CD4-positive, alpha-beta T cell treated with Interferon alpha-2 for 1 hour (primary cell): ENCODE measurements at places on chromosomes 3 and 15.
A peak's percentile ranks its signal among the peaks of the same experiment; 100 is the strongest.

- no peak for DNase-seq
Measured at GRCh38 chr3:28841441-28841840, 439.4 kb upstream of the RBMS3 start.

DNA sequence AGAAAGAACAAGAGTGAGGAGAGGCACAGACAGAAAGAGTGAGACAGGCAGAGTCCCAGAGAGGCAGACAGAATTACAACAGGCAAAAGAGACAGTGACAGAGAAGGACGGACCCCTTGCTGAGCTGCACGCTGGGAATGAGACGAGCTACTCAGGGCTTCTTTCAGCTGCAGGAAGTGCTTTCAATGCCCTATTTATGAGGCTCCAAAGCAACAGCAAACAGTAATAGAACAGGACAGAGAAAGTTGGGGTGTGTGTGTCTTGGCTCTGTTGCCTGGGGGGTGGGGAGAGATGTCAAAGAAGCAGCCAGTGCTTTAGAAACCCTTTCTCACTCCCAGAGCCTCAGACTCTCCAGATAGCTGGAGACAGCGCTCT is 502 bp upstream of the TIMP4 start:
- no peak for DNase-seq

GRCh38 chr15:73087098-73087497 is 34.8 kb downstream of the NEO1 start:
- no peak for DNase-seq

GRCh38 chr3:5087209-5087608 is 34.9 kb upstream of the ARL8B start:
- no peak for DNase-seq

DNA sequence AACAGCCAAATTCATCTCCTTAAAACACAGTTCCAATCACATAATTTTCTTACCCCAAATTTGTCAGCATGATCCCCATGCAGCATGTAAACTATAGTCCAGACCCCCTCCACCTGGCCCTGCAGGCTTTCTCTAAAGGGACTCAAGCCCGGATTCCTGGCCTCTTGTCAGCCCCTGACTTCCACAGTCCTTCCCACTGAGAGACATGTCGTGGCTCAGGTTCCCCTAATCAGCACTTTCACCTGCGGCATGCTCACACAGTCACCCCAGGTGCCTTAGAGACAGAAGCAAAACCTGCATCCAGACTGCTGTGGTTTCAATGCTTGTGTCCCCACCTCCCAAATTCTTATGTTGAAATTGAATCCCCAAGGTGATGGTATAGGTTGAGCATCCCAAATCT is 372.7 kb upstream of the ATP10A start:
- DNase-seq: no peak

GRCh38 chr3:55189359-55189801 is 261.5 kb upstream of the LRTM1 start:
- DNase-seq: no peak

DNA sequence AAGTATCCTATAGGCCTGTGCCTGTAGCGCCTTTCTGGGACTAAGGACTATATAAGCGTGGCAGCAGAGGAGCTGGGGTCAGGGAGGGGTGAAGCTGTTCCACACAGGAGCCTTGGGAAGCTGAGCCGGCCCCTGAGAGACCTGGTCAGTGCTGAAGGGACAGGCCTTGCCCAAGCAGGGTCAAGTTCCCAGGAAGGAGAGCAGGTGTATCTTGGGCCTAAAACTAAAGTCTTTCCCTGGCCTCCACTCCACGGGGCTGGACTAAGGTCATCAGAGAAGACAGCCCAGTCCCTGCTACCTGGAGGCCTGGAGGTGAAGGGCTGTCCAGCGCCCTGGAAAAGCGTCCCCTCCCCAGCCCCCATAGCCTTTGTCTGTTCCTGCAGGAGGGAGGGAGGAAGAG is 23.9 kb upstream of the NR2C2 start:
- no peak for DNase-seq

DNA sequence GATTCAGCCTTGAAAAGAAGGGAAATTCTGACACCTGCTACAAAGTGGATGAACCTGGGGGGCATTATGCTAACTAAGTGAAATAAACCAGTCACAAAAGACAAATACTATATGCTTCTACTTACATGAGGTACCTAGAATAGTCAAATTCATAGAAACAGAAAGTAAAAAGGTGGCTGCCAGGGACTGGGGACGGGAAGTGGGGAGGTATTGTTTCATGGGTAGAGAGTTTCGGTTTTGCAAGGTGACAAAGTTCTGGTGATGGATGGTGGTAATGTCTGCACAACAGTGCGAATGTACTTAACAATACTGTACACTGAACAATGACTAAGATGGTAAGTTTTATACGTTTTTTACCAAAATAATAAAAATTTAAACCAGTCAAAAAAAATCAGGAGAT is 4.8 kb downstream of the IDH2 start:
- peak; percentile 71 for DNase-seq

- no peak for DNase-seq
Measured at GRCh38 chr3:48129921-48130320, 58.3 kb downstream of the CDC25A start.

DNA sequence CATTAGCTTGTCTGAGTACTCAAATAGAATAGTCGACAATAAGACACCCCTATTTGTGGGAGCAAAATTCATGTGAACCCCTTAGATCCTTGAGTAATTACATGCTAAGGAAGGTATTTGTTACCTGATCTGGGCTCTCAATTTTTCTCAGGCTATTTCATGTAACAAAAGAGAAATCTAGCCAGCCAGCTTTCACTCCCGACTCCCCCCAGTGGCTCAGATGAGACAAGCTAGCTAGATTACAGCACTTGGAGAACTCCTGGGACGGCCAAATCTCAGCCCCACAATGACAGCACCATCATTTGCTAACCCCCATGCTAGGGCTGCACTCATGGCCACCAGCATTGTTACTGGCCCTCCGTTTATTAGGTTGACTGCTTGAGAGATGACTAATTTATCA is 41.3 kb downstream of the GLDN start:
- no peak for DNase-seq

GRCh38 chr3:197478746-197479668 is 76.8 kb downstream of the BDH1 start:
- DNase-seq: no peak

DNA sequence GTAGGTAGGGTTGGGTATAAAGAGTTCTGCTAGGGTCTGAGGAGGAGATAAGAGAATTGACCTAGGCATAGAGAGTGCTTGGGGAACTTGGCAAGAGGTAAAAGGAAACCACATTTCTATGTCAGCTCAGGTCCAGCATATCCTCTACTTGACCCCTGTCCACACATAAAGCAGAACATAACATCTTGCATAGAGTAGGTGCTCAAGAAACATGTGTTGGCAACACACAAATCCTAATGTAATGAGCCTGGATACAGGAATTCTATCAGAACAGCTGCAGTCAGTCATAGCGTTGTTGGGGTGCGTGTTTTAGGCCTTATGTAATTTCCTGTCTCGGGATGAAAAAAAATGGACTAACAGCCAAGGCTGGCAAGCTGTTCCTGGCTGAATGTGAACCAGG is 35.0 kb upstream of the PLCL2 start:
- DNase-seq: no peak

DNA sequence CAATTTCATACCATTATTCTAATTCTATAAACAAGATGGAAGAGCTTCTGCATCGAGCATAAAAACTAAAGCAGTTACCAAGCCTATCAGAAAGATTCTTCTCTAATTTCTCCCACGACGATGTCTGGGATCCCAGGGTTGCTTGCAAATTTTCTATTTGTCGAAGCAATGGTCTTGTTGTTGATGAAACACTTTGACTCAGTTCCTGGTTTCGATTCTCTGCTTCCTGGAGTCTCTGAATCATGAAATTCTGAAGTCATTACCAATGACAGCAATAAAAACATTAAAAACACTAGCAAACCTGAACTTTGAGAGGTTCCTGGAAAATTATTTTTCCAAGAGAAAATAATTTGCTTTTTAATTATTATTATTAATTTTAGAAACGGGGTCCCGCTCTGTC is 18.7 kb downstream of the TMF1 start:
- DNase-seq: no peak

DNA sequence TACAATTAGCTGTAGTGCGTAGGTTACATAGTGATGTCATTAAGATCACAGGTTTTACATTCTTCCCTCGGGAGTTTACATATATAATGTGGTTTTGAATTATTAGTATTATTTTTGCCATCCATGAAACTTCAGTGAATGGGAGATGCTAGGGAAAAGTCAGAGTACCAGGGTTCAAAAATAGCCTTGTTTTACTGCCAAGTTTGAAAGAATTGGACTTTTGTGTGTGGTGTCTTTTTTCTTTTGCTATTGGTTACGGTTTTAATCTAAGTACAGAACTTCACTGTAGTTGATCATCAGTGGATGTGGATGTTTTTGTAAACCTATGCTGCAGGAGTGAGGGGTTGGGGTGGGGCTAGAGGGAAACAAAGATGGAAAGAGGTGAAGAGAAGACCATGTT is 20.7 kb downstream of the SLC25A26 start:
- DNase-seq: no peak

DNA sequence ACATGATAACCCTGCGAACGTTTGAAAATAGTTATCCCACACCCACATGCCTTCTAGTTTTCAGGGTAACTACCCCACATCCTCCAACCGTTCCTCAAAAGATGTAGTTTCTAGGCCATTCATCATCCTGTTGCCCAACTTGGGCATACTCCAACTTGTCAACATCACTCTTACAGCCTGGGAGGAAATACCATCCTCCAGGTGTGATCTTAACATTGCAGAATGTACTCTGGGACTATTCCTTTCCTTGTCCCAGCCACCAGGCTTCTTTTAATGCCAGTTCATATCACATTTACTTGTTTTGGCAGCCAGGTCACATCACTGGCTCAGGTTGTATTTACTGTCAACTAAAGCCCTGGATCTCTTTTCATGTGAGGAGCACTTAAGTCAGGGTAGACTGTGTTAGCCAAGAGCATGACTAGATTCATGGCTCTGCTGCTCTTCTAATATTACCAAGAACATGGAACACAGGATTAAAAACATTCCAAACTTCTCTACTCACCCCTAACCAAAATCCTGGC is 4.0 kb upstream of the DENND6A start:
- no peak for DNase-seq

DNA sequence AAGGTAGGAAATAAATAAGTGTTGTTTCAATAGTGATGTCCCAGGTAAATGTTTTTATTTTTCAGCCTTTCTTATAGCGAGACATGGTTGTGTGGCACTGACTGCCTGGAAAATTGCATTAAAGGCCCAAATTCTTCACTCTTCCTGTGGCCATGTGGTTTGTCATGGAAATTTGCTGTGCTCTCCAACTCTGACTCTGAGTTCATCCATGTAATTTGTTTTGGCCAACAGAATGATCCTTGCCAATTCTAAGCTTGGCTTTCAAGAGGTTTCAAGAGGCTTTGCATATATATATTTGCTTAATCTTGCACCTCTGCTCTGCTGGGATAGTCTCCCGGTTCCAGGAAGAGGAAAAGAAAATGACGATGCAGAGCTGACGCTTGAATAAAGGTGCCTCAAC is 107.5 kb upstream of the ARHGEF26 start:
- no peak for DNase-seq

DNA sequence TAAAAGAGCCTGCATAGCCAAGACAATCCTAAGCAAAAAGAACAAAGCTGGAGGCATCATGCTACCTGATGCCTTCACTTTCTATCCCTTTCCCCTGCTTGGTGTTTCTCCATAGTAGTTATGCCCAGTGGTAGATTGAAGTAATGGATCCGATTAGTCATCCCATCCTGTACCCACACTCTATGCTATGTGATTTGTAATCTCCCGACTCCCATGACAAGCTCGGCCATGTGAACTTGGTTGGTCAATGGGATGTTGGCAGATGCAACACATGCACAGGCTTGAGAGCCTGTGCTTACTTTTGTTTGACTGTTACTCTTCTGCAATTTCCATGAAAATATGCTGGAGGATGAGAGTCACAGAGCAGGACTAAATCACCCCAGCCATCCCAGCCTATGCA is 334.9 kb upstream of the DPH6 start:
- no peak for DNase-seq

DNA sequence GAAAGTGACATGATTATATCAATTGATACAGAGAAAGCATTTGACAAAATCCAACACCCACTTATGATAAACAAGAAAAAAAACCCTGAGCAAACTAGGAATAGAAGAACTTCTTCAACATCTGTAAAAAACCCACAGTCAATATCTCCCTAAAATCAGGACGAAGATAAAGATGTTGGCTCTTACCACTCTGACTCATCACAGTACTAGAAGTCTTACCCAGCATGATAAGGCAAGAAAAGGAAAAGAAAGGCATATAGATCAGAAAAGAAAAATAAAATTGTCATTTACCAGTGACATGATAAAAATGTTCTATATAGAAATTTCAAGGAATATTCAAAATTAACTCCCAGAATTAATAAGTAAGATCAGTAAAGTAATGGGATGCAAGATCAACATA is 7.2 kb upstream of the FBXW12 start:
- DNase-seq: no peak

DNA sequence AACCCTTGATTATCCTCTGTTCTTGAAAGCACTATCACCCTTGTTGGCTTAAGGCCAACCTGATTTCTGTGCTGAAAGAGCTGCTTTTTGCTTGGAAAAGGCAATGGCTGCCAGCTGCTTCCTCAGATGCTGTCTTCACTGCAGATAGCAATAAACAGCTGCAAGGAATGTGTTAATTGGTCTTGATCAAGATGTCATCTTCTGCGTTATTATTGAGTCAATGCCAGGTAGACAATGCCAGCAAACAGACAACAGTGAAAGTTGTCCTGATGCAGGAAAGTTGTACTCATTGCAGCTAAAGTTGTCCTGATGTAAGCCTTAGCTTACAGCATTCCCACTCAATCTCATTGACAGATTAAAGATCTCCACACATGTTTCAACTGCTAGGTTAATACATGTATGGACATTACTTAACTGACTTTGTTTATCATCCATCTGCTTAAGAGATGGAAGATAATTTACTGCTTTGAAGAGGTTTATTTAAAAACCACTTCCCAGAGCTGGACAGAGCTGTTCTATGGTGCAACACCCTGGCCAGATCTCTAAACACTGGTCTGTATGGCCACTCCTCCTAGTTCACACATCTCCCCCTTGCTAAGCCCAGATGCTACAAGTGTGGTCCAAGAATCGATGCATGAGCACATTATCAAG is 251.0 kb upstream of the MCTP2 start:
- DNase-seq: no peak

- no peak for DNase-seq
Measured at GRCh38 chr3:106059953-106060517, 191.2 kb upstream of the CBLB start.

GRCh38 chr15:84894736-84895425 is 10.4 kb downstream of the SLC28A1 start:
- DNase-seq: no peak

- no peak for DNase-seq
Measured at GRCh38 chr15:93469994-93470393, 381.0 kb upstream of the RGMA start.
